ENCODE measurements at places on chromosomes 12 and 14.

DNA sequence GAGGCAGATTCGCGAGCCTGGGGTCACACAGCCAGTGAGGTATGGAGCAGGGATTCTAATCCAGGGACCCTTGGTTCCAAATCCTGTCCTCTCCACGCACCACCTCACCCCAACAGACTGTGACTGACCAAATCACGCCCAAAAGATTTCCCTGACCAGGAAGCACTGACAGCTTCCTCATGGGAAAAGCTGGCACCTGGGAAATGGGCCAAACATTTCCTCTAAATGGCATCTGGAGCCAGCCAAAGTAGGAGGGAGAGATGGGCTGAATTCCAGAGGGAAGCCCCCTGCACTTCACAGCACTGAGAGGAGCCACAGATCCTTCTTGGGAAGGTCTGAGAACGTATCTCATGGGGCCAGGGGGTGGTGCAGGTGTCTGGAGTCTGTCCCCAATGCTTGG, 28.8 kb downstream of the CCDC92 start:
- no peak for DNase-seq

DNA sequence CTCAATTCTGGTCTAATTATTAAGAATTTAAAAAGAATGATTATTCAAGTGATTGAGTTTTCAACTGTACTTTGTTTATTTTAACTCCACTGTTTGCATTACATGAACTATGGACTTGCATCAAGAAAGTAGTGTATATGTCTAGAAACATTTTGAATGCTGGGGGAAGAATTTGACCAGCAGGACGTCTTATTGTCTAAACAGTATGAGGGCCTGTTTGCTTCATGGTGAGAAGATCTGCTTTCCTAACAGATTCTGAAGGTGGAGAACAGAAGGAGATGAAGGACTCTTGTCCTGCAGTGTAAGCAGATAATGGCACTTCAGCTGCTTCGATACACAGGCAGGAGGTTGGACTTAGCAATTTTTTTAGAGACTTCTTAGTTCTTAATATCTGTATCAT, 176.0 kb downstream of the DACT1 start:
- DNase-seq, result no peak

DNA sequence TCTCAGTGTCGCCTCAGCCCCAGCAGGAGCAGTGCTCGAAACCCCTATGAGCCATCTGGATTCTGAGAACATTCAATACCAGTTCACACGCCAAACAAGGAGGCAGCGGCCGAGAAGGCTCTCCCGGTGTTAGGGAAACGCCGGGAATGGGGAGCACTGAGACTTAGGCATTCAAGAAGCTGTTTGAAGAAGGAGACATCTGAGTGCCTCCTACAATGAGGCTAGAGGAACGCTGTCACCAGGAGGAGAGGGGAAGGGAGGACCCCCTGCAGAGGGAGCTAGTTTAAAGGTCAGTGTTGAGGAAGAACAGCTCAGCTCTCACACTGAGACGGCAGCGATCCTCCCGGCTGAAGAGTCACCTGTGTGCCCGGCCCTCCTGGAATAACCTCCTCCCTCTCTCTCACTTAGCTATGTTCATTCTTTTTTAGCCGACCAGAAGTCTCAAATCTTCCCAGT, 69.9 kb downstream of the SERPINA3 start:
- no peak for DNase-seq

- no peak for DNase-seq
Measured at GRCh38 chr12:126558810-126559209, 1493.6 kb downstream of the AACS start.

GRCh38 chr14:105527826-105528585, 1.6 kb downstream of the TMEM121 start:
- DNase-seq, result peak; percentile 52

DNA sequence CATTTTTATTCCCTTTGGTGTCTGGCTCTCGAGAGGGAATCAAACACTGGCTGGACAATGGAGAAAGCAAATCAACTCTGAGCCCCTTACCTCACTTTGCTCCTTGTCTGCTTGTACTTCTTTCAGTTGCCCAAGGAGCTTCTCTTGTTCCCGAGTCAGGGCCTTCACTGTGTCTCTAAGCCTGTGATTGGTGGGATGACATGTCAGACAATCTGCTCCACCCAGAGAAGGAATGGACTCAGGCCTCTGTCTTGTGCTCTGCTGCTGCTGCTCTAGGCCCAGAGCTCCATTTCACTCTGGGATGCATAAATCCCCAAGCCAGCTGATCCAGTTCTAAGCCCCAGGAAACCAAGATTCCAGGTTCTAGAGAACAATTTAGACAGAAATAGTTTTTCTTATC, 7.6 kb downstream of the CALCOCO1 start:
- DNase-seq, result no peak

DNA sequence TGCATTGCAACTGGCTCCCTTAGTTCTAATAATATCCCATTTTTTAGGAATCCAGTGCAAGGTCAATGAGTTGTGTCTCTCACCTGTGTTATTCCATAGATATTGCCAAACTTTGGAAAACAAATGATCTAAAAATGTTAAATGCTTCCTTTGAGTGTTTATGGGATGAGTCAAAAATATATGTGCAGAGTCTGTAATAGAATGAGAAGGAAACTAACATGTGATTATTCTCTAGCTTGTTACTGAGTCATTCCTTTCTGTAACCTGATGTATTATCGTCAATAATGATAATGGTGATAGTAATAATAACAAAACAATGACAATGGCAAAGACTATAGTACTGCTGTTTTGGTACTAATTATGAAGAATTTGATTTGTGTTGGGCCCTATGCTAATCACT, 11.5 kb downstream of the ACSS3 start:
- DNase-seq, result no peak

DNA sequence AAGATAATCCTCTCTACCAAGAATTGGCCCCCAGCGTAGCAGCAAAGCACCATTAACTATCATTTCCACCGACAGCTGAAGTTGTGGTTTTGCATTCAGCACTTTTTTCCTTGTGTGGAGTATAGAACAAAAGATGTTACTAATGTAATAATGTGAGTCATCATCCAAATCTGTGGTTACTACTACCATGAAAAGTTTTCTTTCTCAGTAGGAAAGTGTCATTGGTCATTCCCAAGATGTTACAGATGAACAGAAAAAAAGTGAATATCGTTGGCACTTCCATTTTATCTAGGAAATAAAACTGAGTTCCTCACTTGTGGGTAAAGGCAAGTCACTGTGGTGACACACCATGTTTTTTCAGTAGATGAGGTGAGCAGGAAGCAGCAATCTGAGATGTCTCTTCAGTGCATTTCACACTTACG, 30.3 kb upstream of the IFNG start:
- peak; percentile 19 for DNase-seq

DNA sequence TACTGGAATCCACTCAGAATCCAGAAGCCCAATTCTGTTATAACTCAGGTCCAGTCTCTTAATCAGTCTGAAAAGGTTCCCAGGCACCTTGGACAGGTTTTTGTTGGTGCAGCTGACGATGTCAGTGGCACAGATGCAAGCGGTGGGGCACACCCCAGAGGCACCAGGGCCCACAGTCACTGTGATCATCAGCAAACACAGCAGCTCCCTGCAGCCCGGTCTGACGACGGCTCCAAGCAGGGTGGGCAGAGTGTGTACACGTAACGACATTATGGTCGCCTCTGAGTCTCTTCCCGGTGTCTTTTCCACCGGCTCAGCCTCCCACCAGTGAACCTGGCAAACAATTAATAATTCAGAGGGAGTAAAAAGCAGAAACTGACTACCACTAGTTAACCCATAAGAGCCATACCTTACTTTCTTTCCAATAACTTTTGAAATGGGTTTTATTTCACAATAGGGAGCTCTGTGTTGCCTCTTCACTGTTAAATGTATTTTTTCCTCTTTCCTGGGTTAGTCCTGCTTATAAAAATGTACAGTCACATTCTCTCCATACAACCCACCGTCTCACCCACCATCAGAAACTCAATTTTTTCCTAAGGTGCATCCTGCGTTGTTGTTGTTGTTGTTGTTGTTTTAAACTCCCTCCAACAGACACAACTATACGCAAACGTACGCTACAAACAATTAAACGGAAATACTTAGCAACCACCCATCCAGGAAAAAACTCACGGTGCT, 521 bp upstream of the PCED1B start:
- DNase-seq, result no peak

DNA sequence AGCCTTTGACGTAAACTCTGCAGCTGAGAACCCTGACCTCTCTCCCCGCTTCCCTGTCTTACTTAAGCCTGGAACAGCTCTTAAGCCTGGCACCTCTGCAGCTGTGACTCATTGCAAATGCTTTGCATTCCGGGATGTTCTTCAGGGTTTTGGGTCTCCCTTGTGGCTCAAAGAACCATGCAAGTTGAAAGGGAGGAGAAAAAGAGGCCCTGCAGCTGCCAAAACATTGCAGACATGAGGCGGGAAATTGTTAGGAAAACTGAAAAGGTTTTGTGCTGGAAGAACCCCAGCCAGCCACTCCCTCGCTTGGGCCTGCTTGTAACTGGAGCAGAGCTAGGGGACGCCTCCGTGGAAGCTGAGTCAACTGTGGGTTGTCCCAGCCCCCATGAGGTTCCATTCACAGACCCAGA, 60.2 kb upstream of the FERMT2 start:
- no peak for DNase-seq

DNA sequence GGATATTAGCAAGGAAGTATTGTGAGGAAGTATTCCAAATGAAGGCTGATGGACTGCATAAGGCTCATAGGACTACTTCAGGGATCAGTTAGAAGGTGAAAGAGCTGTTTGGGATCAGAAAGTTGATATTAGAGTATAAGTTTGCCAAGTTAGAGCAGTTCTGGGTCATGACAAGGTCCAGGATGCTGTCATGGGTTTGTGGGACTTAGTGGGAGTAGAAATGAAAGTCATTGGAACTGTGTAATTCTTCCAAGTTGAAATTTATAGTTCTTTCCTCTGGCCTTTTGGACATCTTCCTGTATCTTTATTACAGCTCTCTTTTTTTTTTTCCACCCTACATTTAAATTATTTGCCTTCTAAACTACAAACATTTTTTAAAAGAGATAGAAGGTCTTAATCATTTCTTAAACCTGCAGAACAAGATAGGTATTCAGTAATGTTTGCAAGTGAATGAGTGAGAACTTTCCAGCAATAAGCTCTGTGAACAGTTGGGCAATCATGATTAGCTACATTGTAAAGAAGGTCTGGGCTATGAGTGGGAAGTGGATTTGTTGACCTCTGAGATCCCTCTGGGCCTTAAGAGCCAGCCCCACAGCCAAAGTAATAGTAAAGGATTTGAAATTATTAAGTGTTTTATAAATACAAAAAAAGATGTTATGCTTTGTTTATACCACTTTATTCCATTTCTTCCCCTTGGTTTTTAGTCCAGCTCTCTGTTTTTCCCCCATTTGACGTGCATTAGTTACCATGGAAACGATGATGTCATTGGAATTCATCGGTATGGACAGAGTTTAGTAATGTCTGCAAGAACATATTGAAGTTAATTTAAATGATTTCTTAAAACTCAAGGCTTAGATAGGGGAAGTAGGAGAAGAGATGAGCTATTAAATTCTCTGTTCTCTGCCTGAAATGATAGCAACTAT, 247.9 kb upstream of the ARHGAP5 start:
- no peak for DNase-seq

DNA sequence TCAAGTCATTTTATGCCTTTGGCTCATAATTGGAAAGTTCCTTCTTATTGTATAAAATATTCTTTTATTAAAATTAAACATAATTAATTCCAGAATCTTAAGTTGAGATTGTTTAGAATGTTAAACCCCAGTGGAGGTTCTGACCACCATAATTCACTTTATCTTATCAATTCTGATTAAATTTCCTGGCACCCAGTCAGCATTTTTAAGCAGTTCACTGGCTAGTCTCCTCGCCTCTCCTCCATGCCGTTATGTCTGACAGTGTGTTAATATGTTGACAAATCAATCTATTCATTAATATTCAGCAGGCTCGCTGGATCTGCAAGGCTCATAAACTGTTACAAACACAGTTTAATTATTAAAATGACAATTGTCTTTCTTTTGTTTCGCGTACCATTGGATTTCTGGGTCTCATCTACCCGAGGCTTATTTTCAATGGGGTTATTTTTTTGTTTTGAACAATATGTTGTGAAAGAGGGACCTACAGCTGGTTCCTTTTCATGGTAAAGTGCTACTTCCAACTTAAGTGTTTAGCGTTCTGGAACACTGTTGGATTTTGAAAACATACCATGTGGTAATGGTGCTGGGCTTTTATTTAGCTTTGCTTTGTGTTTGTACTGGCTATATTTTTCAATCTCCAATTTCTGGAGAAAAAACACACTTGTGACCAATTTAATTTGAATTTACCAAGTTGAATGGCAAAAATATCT, 339.7 kb downstream of the PRKD1 start:
- DNase-seq, result no peak

GRCh38 chr12:13208533-13209435, 12.3 kb downstream of the EMP1 start:
- no peak for DNase-seq

DNA sequence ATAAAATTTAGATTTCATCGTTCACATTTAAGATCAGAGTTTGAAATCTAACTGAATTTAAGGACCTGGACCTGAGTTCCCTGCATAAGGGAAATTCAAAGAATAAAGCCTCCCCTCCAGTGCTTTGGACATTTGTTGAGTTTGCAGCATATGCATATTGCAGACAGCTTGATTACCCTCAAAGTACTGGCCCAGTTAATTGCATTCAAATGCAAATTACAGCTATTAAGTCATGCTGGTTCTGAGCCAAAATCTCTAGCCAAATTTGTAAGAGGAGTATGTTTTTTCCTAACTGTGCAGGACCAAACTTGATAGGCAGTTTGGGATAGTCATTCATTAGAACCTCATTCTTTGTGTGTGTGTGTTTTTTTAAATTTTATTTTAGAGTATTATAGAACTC, 9.1 kb upstream of the KIF21A start:
- no peak for DNase-seq

DNA sequence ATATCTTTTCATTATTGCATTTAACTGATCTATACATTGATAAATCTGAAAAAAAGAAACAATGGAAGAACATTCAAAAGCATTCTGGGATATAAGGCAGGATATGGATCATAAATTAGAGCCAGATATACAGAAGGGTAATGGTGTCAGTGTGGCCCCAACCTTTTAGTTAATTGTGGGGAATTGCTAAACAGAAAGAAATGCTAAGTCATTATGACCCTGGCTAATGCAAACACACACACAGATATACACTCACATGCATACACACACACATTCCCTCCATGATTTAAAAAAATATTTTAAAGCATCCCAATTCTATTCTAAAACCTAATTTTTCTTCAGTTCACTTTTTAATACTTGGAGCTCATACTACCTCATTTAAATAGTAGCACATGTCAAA, 404.5 kb downstream of the BCAT1 start:
- no peak for DNase-seq

- DNase-seq, result no peak
Measured at GRCh38 chr12:96034621-96035282, 635 bp downstream of the LTA4H start.

- no peak for DNase-seq
Measured at GRCh38 chr12:31387466-31387865, 61.5 kb upstream of the SINHCAF start.

All from Jurkat, Clone E6-1 (cell line).